ENCODE measurements at places on chromosomes 12 and 14.
A peak's percentile ranks its signal among the peaks of the same experiment; 100 is the strongest.

GRCh38 chr14:94598816-94599655 lies 13.2 kb upstream of the SERPINA3 start:
- DNase-seq = no peak

DNA sequence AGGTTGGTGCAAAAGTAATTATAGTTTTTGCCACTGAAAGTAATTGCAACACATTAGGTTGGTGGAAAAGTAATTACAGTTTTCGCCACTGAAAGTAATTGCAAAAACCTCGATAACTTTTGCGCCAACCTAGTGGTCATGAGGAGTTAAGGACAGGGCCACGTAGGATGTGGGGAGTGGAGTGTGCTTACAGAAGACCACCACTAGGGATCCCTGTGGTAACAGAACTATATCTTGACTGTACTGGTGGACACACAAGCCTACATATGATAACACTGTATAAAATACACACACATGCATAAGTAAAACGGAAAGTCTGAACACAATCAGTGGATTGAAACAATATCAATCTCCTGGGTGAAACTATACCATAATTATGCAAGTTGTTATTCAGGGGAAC lies 187.4 kb upstream of the ABCD2 start:
- no peak for DNase-seq

- no peak for DNase-seq
Measured at GRCh38 chr12:27999521-27999920, 27.0 kb upstream of the PTHLH start.

DNA sequence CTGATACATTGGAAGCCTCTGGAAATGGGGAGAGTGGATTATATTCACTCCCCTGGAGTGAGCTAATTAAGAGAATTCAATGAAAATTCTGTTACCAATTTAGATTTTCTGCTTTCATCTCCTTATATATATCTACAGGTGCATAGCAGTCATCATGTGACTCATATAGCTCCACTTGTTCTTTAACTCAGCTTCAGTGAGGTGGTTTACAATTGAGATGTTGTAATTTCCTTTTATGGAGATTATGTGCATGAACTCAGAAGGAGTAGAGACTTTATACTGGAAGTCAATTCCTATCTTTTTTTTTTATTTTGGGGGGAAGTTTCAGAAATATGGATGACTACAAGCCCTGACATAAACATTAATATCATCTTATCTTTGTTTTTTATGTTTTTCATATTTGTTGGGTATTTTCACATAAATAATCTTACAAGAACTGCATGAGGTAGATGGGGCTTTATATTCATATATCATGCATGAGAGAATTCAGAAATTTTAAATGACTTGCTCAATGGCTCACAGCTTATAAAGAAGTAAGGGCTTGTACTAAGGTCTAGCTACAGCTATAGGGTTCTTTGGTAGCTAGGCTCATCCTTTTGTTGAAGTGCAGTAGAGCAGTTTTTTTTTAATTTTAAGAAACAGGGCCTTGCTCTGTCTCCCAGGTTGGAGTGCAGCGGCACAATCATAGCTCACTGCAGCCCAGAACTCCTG lies 92.3 kb upstream of the SCAF11 start:
- no peak for DNase-seq

DNA sequence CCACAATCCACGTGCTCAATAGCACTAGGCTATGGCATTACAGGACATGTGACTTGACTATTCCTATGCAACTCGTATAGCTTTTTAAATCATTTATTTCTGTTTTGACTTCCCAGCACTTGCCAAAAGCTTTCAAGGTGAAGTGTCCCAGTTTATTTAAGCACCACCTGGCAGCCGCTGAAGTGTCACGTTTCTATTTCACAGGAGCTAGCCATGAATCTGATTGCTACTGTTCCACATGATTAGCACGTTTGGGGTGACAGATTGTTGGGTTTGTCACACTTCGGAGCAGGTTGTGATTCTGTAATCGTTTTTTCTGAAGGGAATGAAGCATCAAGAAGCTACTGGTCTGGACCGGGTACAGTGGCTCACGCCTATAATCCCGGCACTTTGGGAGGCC lies 39.9 kb upstream of the BICDL1 start:
- peak; percentile 73 for DNase-seq

GRCh38 chr12:116984098-116984497 lies 73.3 kb downstream of the FBXW8 start:
- DNase-seq = no peak

- DNase-seq = no peak
Measured at GRCh38 chr14:102085948-102086708, 716 bp downstream of the HSP90AA1 start.

- no peak for DNase-seq
Measured at GRCh38 chr14:68672609-68673285, 120.1 kb downstream of the ZFP36L1 start.

- no peak for DNase-seq
Measured at GRCh38 chr12:29145372-29146170, 3.5 kb upstream of the FAR2 start.

DNA sequence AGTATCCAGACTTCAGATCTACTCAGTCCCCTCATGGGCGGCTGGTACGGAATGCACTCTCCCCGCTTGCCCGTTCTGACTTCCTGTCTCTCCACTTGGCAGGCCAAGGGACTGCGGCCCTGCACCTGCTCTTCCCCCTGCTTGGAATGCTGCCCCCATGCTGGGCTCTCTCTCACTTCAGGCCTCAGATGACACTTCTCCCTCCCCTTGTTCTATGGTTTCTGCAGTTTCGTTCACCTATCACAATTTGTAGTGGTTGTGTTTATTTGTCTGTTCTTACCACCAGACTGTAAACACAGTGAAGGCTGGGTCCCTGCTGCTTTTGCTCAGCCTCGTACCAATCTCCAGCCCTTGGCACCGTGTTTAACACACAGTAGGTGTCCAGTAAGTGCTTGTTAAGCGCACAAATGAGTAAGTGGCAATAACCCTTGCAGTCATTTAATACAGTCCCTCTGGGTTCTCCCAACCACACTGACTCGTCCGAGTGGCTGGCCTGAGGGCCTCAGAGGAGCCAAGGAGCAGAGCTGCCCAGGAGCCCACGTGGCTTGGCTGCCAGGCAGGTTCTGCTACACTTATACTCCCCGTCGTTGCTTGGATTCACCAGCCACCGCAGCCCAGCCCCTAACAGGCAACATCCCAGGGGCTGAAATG lies 11.8 kb downstream of the SLC6A12 start:
- DNase-seq = peak; percentile 18

GRCh38 chr14:54784060-54784459 lies 118.6 kb downstream of the GCH1 start:
- no peak for DNase-seq

DNA sequence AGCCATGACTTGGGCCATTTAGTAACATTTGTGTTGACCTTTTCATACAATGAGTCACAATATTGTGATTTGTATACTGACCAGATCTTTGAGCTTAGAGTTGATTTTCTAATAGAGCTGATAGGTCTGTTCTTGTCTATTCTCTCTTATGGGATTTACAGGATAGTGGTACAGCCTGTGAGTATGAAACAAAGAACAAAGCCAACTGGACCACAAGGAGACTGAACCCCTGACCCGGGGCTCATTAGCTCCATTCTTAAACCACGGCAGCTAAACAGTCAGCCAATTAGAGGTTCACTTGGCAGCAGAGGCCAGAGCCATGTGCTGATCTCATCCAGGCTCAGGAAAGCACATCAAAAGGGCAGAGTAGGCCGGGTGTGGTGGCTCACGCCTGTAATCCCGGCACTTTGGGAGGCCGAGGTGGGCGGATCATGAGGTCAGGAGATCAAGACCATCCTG lies 59.1 kb upstream of the GNPNAT1 start:
- DNase-seq = no peak

GRCh38 chr12:112275207-112275606 lies 107.0 kb downstream of the HECTD4 start:
- DNase-seq = no peak

DNA sequence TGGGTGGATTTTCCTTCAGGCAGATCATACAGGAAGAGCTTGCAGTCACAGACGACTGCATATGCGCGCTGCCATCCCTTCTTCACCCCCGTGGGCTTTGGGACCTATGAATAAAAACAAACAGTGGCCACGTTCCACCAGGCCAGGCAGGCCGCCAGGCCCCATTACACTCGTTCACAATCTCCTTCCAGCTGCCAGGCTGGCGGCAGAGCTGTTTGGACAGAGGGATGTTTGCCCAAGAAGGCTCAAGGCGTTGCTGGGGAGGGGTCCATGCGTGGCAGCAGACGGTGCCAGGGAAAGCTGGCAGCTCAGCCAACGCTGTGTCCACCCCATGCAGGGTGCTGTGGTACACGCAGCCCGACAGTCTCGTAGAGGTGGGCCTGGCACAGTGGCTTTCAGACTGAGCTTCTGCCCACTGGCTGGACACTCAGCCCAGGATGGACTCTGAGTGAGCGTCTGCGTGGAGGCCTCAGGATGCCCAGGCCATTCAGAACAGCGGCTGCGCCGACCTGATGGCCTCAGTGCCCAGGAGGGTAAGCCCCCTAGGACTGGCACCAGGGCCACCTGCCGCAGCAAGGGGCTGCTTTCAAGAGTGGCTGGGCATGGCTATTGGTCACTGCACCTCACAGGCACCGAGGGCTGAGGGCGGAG lies 27.5 kb downstream of the AMN start:
- no peak for DNase-seq

GRCh38 chr14:103871596-103872480 lies 24.5 kb upstream of the PPP1R13B start:
- no peak for DNase-seq

- no peak for DNase-seq
Measured at GRCh38 chr14:79704041-79704807, 507.1 kb downstream of the DIO2 start.

- no peak for DNase-seq
Measured at GRCh38 chr12:27162229-27162537, 79.8 kb upstream of the C12orf71 start.

DNA sequence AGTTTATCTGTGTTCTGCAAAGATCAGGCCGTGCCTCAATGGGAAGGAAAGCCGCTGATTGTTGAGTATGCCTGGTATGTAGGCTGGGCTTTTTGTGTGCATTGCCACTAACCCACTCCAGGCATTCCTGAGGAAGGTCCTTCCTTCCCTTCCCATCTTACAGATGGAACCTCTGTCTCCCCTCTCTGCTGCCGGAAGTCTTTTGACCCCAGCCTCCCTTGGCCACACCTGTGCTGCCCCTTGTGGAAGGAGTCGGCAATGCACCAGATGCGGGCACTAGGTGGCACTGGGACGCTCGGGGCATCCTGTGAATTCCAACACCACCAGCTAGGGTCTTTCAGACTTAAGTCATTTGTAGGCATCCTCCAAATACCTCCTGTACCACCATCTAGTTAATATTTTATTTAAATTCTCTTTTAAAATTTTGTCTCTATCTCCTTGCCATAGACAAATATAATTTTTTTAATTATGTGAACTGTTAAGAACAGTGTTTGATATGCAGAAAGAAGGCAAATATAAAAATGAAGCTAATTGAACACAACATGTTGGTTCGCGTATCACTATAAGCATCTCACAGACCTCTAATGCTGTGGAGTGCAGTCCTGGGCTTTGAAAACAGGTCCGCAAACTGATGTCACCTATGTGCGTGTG lies 99.6 kb downstream of the RIN3 start:
- DNase-seq = no peak

- no peak for DNase-seq
Measured at GRCh38 chr12:100566887-100567637, 6.4 kb upstream of the GAS2L3 start.

- peak; percentile 81 for DNase-seq
Measured at GRCh38 chr12:79001404-79001803, 136.8 kb downstream of the SYT1 start.

DNA sequence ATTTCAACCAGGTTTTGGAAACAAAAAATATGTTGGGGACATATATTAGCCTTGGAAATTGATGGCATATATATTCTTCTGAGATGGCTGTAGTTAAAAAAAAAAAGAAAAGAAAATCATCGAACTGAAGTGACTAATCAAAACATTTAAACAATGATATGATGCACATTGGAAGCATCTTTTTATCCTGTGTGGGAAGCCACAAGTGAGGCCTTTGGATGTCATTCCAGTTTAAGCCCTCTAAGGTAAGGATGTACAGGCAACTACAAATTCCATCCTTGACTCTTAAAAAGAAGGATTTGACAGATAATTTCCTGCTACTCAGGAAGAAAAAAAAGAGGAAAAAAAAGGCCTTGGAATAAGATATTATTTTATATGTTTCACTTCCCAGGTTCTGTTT lies 9.6 kb upstream of the PTPRB start:
- DNase-seq = no peak

GRCh38 chr14:49895480-49895879 lies 2.6 kb downstream of the ARF6 start:
- no peak for DNase-seq

GRCh38 chr12:75631831-75632230 lies 120.4 kb upstream of the KRR1 start:
- no peak for DNase-seq

DNA sequence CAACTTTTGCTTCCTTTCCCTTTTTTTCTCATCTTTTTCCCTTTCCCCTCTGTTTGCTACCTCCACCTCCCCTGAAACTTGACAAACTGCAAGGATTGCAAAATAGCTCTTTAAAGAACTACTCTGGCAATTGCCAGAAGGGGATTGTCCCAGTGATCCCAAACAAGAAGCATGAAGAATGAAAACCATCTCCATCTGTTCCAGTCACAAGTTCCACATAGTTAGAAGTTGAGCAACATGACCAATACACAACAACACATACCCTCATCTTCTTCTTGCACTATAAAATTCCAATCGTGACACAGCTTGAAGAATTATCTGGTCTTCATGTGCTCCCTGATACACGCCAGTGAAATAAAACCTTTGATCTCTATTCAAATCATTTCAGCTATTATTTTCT lies 93.7 kb upstream of the USP15 start:
- no peak for DNase-seq

- no peak for DNase-seq
Measured at GRCh38 chr12:14164266-14164665, 182.9 kb upstream of the GRIN2B start.

DNA sequence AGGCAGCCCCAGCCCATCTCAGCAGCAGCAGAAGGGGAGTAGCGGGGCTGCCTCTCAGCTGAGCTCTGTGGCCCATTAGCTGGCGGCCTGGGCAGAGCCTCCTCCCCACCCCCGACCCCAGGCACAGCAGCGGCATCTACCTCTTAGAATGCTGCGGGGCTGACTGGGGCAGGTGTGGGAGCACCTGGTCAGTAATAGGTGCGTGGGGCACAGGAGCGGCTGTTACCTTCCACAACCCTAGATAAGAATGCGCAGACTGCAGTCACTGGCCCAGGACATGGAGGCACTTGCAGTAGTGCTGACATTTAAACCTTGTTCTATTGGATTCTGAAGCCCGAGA lies 35.6 kb downstream of the SYNE3 start:
- DNase-seq = no peak
